ENCODE measurements at places on chromosomes 2 and 18. TPM values are rescaled to one million over a fixed set of nuclear protein-coding genes. Genes with fewer than 3 reads are reported as not detected.

DNA sequence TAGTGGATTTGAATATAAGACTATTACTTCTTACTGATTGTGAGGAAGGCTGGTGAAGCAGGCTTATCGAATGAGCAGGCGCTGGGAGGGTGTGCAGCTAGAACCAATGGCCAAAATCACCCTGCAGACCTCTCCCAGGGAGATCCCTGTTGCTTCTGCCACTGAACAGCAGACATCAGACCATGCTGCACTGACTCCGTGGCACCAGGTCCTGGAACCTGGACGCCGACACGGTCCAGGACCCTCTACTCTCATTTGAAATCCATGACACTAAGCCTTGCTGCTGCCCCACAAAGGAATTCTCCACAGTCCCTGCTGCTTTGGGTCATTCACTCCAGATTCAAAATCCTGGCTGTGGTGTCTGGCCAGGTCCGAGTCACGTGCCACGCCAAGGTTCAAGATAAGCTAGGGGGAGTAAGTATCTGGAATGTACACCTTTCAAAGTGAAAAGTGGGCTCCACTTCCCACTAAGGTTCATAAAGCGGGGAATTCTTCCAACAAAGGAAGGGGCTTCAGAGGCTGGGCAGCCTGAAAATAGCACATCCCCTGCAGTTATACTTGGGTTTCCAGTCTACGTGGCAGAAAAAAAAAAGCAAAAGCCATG, 9.0 kb upstream of the YWHAQ start:
- DNase-seq, result no peak
- H3K27ac ChIP-seq, result no peak overlapping the region
- H3K4me3 ChIP-seq, result no peak overlapping the region
- no peaks in the 10 kb centered on the region for H3K27me3 ChIP-seq
- no peaks in the 10 kb centered on the region for H3K36me3 ChIP-seq

DNA sequence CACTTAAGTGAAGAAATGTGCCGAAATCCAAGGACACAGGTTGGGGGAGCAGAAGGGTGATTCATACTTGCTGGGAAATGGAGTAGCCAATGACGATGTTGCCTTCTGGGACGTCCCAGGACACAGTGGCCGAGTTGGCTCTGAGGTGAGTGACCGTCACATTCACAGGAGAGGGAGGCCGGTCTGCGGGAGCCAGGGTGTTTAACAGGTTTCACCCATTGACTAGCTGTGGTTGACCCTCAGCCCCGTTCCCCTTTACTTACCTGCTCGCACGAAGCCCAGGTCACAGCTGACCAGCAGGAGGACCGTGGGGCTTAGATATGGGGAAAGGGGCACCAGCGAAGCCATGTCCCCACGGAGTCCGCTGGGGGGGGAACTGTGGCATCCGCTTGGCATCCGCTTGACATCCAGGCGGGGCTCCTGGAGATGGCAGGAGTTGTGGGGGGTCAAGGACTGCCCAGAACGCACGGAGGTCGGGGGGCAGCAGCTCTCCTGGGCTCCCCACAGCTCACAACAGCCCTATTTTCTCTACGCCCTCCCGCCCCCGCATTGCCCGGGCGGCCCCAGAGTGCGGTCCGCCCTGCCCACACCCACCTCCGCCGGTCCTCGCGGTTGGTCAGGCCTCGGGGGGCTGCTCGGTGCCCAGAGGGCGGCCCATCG, 586 bp downstream of the FNDC4 start:
- no peaks in the 10 kb centered on the region for H3K36me3 ChIP-seq
- peaks cover 9% of the 10 kb centered on the region for H3K4me1 ChIP-seq
- DNase-seq, result no peak

DNA sequence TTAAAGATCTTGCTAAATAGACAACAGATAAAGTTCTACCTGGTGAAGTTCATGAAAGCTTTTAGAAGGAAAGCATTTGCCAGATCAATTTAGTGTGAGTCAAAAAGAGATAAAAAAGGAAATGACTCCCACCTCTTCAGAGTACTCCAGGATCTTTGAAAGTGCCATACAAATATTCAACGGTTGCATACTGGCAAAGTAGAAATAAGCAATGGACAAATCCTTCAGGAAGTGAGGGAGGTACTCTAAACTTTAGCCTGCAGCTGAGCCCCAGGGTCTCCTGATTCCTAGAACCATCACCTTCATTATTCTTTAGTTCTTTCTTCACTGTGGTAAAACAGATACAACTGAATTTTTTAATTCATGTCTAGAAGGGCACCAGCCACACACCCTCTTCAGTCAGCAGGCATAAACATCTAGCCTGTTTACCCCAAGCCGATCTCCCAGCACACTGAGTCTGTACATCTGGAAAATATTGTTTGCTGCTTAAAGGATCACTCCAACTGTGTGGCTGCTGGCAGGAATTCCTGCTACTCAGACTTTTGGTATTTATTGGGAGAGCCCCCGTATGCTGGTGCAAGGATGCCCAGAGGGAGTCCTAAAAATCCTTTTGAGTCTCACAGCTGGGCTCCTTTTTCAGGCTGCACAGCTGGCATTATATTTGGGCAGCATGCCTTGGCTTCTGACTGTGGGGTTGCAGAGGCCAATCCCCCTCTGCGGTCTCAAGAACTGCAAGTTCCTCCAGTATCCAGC, 72.3 kb upstream of the SESTD1 start:
- H3K4me1 ChIP-seq, result peaks cover 23% of the 10 kb centered on the region
- no peak for DNase-seq
- no peak overlapping the region for H3K27ac ChIP-seq
- H3K4me3 ChIP-seq, result no peak overlapping the region
- H3K27me3 ChIP-seq, result no peaks in the 10 kb centered on the region

GRCh38 chr2:168174756-168175155, 72.6 kb downstream of the STK39 start:
- H3K4me3 ChIP-seq, result no peak overlapping the region
- no peak overlapping the region for H3K27ac ChIP-seq
- H3K36me3 ChIP-seq, result no peaks in the 10 kb centered on the region
- no peaks in the 10 kb centered on the region for H3K27me3 ChIP-seq
- DNase-seq, result no peak

GRCh38 chr2:135150725-135151124, 98.6 kb downstream of the RAB3GAP1 start:
- H3K27me3 ChIP-seq, result no peaks in the 10 kb centered on the region
- no peak overlapping the region for H3K4me3 ChIP-seq
- H3K27ac ChIP-seq, result no peak overlapping the region
- no peak for DNase-seq
- H3K4me1 ChIP-seq, result no peaks in the 10 kb centered on the region
- H3K36me3 ChIP-seq, result peaks cover 58% of the 10 kb centered on the region

- H3K4me3 ChIP-seq, result no peak overlapping the region
- no peaks in the 10 kb centered on the region for H3K27me3 ChIP-seq
- no peak for DNase-seq
- H3K36me3 ChIP-seq, result no peaks in the 10 kb centered on the region
- peaks cover 1% of the 10 kb centered on the region for H3K4me1 ChIP-seq
- no peak overlapping the region for H3K27ac ChIP-seq
These were observed 290.7 kb downstream of the CYP26B1 start for GRCh38 chr2:71856773-71857525.

- no peaks in the 10 kb centered on the region for H3K4me1 ChIP-seq
- H3K4me3 ChIP-seq, result no peak overlapping the region
- no peak for DNase-seq
- no peaks in the 10 kb centered on the region for H3K36me3 ChIP-seq
These were observed 1088.1 kb upstream of the PIK3C3 start for GRCh38 chr18:40866968-40867367.

- no peak for DNase-seq
- no peak overlapping the region for H3K27ac ChIP-seq
- no peak overlapping the region for H3K4me3 ChIP-seq
- H3K27me3 ChIP-seq, result no peaks in the 10 kb centered on the region
These were observed 28.3 kb downstream of the BARD1 start for GRCh38 chr2:214781226-214781625.

DNA sequence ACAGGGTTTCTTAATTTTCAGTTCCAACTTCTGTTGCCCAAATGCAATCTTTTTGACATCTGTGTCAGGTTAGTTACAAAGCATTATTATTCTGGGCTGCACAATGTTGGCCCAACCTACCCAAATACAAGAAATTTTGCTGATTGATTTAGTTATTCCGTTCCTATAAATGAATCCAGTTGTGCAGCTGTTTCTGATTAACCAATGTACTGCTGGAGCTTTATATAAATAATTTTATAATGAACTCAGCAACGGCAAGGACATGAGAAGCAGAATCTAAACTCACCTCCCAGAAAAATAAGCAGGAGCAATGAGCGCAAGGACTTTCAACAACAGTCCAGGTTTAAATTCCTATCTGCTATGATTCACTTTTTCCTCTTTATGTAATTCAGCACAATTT, 76.3 kb upstream of the WIPF1 start:
- no peak overlapping the region for H3K27ac ChIP-seq
- DNase-seq, result no peak
- H3K36me3 ChIP-seq, result peaks cover 8% of the 10 kb centered on the region
- H3K4me3 ChIP-seq, result no peak overlapping the region
- H3K27me3 ChIP-seq, result no peaks in the 10 kb centered on the region

SEMA4F gene
- 7.1 TPM for total RNA-seq
